HT1080 (cell line): ENCODE measurements at places on chromosomes 7 and 10.

DNA sequence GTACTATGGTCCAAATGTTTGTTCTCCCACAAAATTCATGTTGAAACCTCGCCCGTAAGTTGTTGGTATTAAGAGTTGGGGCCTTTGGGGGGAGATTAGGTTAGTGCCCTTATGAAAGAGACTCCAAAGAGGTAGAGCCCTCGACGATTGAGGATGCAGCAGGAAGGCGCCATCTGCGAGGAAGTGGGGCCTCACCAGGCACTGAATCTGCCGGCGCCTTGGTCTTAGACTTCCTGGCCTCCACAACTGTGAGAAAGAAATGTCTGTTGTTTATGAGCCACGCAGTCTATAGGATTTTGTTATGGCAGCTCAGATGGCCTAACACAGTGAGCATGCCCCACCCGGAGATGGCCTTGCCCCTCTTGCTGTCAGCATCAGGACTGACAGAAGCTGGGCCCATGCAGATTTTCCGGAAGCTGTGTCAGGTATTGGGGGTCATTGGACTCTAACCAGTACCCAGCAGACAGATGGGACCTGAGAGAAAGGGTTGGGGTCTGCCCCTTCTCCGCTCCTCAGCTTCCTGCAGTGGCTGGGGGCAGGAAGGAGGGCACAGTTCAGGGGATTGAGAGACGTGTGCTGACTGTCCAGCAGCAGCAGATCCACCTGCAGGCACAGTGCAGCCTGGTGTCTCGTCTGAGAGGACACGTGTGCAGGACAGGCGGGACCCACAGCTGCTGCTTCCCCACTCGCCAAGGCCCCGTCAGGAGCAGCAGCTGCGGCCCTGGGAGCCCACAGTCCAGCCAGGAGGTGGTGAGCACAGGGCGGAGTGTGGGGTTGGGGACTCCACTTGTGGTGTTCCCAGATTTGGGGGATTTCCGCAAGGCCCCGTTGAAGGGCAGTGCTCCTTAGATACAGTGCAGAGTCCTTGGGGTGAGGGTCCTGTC lies 47.8 kb downstream of the MGMT start:
- DNase-seq = no peak

DNA sequence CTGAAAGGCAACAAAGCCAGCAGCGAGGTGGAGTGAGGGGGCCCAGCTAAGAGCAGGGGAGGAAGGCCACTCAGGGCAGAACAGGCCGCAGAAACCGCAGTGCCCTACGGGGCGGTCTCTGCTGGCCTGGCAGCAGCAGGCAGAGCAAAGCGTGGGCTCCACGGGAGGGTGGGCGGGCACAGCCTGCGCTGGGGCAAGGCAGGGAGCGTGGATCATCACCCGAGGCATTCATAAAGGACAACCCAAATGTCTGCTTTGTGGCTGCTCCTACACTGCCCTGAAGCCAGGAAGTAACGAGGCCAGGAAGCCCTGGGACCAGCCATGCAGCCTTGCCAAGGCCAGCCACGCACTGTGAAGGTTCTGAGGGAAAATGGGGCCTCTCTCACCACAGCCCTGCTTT lies 127.5 kb downstream of the MAD1L1 start:
- no peak for DNase-seq

DNA sequence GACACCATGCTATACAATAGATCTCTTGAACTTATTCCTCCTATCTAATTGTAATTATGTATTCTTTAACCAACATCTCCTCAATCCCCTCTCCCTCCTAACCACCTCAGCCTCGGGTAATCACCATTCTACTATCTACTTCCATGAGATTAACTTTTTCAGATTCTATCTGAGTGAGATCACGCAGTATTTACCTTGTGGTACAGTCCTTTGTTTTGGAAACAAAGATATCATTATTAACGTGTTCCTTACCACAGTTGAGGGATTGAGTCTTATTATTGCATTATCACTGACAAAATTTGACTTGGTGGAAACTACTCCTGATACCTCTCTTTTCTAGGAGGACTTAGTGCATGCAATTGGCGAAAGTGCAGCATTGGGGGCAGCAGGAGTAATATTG lies 26.0 kb upstream of the HYAL4 start:
- DNase-seq = no peak

GRCh38 chr10:99685597-99685967 lies 26.3 kb downstream of the ENTPD7 start:
- DNase-seq = no peak

- no peak for DNase-seq
These were observed 24.8 kb upstream of the INPP5A start for GRCh38 chr10:132512693-132513345.

GRCh38 chr7:140961117-140961516 lies 36.4 kb upstream of the BRAF start:
- DNase-seq = no peak

DNA sequence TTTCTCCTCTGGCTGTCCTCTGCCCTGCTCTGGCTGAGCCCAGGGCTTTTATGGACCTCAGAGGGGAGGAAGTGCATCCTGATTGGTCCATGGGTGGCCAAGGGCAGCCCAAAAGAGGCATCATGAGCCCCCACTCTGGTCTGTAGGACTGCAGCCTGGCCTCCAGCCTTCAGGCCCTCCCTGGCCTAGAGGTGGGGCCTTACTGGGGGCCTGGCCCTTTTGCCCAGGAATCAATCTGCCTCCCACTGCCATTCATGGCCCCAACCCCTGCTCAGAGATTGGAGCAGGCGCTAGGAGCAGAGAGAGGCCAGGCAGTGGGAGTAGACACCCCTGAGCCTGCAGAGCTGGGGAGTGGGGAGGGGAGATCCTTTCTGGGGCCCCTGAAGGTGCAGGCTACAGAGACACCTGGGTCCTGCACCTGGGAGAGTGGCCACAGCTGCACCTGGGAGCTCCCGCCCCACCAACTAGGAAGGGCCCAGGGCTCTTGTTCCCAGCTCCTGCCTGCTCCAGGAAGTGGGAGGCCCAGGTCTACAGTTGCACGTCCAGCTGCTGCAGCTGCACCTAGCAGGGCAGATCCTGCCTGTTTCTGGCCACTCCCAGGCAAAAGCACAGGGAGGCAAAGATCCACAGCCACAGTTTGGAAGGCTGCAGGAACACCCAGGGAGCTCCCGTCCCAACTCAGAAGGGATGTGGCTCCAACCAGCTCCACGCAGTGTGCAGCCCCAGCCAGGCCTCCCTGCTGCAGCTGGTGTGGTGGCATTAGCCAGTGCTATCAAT lies 6.4 kb upstream of the DYNC2I1 start:
- DNase-seq = no peak

- no peak for DNase-seq
These were observed 13.1 kb downstream of the TECPR1 start for GRCh38 chr7:98238976-98239375.

- no peak for DNase-seq
These were observed 24.5 kb upstream of the CELF2 start for GRCh38 chr10:10992961-10993714.

DNA sequence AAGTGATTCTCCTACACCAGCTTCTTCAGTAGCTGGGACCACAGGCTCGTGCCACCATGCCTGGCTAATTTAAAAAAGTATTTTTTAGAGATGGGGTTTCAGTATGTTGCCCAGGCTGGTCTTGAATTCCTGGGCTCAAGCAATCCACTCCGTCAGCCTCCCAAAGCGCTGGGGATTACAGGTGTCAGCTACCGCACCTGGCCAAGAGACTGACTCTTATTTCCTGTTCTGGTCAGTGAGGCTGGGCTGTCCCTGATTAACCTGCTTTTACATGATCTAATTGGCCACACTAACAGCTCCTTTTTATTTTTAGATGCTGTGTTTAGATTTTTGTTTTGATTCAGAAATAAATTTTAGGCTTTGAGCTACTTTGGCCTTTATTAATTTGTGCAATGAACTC lies 203.9 kb downstream of the NXPH1 start:
- no peak for DNase-seq

DNA sequence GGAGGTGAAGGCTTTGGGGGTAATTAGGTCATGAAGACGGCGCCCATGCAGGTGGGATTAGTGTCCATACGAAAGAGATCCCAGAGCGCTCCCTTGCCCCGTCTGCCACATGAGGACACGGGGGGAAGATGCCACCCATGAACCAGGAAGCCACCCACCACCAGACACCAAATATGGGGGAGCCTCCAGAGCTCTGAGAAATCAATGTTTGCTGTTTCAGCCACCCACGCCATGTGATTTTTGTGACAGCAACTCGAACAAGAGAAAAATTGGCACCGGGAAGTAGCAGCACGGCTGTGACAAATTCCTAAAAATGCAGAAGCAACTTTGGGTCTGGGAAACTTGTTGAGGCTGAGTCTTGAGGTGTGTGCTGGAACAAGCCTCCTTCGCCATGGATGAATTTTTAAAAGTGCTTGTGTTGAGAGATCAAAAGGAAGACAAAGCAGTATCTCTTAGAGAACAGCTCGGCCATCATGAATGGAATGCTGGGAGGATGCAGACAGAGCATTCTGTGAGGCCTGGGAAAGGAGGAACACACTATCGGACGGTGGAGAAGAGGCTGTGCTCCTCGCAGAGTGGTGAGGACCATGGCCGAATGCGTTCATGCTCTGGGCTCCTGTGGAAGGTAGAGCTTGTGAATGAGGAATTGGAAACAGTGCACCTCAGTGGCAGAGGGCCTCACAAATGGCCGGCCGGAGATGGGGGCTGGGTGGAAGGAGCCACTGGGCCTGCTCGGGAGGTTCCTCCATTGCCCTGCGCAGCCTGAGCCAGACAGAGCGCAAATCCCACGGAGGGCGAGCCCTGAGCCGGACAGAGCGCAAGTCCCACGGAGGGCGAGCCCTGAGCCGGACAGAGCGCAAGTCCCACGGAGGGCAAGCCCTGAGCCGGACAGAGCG lies 277.5 kb downstream of the PTPRN2 start:
- DNase-seq = no peak

DNA sequence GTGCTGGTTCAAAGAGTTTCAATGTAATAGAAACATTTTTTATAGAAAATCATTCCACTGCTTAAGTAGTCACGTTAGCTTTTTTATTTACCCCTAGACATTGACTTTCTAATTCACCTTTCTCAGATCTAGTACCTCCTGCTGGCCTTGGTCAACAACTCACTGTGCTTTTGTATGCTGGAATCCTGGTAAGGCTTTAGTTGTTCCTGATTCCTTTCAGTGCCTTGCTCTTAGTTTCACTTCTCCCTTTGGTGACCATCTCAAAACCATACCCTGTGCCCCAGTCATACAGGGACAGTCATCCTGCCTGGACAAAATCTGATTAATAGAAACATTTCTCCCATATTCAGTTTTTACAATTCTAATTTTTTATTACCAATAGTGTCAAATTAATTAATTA lies 130.2 kb downstream of the GPR37 start:
- DNase-seq = no peak

- peak; percentile 76 for DNase-seq
These were observed 1.5 kb downstream of the IL6 start for GRCh38 chr7:22728401-22729029.
